RWPE2 (cell line): ENCODE measurements at places on chromosomes 11 and 22.
A peak's percentile ranks its signal among the peaks of the same experiment; 100 is the strongest.

- no peaks in the 10 kb centered on the region for H3K4me1 ChIP-seq
- H3K4me3 ChIP-seq: no peak overlapping the region
- no peak for DNase-seq
- H3K27me3 ChIP-seq: peaks cover 22% of the 10 kb centered on the region
Observed at GRCh38 chr11:120792306-120792705, 231.6 kb upstream of the TBCEL start.

GRCh38 chr11:58905011-58905720, 34.1 kb upstream of the GLYATL1 start:
- no peak overlapping the region for H3K4me3 ChIP-seq
- DNase-seq: no peak
- no peaks in the 10 kb centered on the region for H3K36me3 ChIP-seq
- H3K4me1 ChIP-seq: no peaks in the 10 kb centered on the region

DNA sequence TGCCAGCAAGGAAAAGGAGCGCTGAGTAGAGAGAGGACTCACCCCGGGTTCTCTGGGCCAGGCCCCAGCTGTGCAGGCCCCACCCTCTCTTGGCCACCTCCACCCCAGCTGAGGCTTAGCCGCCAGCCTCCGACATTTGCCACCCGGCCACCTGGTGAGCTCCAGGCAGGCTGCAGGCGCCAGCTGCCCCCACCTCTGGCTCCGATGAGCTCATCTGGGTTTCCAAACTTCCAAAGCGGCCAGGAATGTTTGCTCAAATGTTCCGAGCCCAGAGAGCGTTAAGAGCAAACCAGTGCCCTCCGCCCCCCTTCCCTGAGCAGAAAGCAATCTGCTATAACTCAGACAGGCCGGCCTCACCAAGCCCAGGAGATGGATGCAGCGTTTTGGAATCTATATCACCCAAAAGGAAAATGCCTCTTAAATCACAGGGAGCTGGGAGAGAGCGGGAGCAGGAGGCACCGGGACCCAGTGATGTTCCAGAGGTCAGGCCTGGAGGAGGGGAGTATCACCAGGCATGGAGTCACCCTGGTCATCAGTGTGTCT, 9.1 kb upstream of the MN1 start:
- no peaks in the 10 kb centered on the region for H3K36me3 ChIP-seq
- H3K4me1 ChIP-seq: no peaks in the 10 kb centered on the region
- no peaks in the 10 kb centered on the region for H3K27me3 ChIP-seq
- H3K27ac ChIP-seq: no peak overlapping the region
- H3K4me3 ChIP-seq: no peak overlapping the region
- DNase-seq: no peak

DNA sequence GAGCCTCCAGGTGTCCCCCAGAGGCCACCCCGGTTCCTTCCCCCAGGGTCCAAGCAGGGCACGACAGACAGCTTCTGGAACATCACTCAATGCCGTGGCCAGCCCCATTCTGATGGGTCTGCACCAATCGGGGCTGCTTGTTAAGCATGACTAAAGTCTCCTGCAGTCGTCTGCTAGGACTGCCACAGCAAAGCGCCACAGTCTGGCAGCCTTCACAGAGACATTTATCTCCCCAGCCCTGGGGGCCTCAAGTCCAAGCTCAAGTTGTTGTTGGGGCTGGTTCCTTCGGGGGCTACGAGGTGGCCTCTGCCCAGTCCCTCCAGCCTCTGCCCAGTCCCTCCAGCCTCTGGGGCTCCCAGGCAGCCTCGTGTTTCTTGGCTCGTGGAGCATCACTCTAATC, 14.0 kb upstream of the CD81 start:
- H3K36me3 ChIP-seq: no peaks in the 10 kb centered on the region
- no peaks in the 10 kb centered on the region for H3K27me3 ChIP-seq
- DNase-seq: no peak
- H3K4me3 ChIP-seq: no peak overlapping the region
- H3K4me1 ChIP-seq: no peaks in the 10 kb centered on the region

GRCh38 chr11:61075891-61076290, 26.4 kb upstream of the CD5 start:
- peaks cover 3% of the 10 kb centered on the region for H3K4me1 ChIP-seq
- H3K36me3 ChIP-seq: no peaks in the 10 kb centered on the region
- H3K27me3 ChIP-seq: no peaks in the 10 kb centered on the region
- no peak overlapping the region for H3K27ac ChIP-seq

GRCh38 chr11:60840470-60841430, 1.2 kb upstream of the CCDC86 start:
- no peaks in the 10 kb centered on the region for H3K27me3 ChIP-seq
- no peak overlapping the region for H3K27ac ChIP-seq
- H3K4me3 ChIP-seq: no peak overlapping the region
- peaks cover 9% of the 10 kb centered on the region for H3K4me1 ChIP-seq
- DNase-seq: no peak

DNA sequence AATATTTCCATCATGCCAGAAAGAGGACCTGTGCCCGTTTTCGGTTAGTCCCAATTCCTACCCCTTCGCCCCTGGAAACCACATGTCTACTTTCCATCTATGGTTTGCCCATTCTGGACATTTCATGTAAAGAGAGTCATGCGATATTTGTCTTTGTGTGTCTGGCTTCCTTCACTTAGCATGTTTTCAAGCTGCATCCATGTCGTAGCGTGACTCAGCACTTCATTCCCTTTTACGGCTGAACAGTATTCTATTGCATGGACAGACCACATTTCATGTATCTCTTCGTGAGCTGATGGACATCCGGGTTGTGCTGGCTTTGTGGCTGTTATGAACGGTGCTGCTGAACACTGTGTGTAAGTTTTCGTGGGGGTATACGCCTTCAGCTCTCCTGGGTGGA, 43.4 kb downstream of the SCUBE1 start:
- no peak for DNase-seq
- H3K27ac ChIP-seq: no peak overlapping the region
- no peaks in the 10 kb centered on the region for H3K36me3 ChIP-seq
- no peaks in the 10 kb centered on the region for H3K4me1 ChIP-seq
- H3K4me3 ChIP-seq: no peak overlapping the region
- H3K27me3 ChIP-seq: peaks cover 3% of the 10 kb centered on the region

- no peak within 1 kb of the TSS for H3K4me3 ChIP-seq
- no peak for DNase-seq
- no peaks in the 10 kb centered on the region for H3K36me3 ChIP-seq
- H3K4me1 ChIP-seq: no peaks in the 10 kb centered on the region
Observed at GRCh38 chr11:49208006-49208721, at the start of gene FOLH1. Gene FOLH1 (minus strand): TSS chr11:49208602. CDS start chr11:49208409, 193 bp downstream.

- no peaks in the 10 kb centered on the region for H3K4me1 ChIP-seq
- DNase-seq: no peak
- H3K4me3 ChIP-seq: no peak overlapping the region
- H3K27me3 ChIP-seq: no peaks in the 10 kb centered on the region
Observed at GRCh38 chr11:110029714-110030113, 63.5 kb upstream of the ZC3H12C start.

DNA sequence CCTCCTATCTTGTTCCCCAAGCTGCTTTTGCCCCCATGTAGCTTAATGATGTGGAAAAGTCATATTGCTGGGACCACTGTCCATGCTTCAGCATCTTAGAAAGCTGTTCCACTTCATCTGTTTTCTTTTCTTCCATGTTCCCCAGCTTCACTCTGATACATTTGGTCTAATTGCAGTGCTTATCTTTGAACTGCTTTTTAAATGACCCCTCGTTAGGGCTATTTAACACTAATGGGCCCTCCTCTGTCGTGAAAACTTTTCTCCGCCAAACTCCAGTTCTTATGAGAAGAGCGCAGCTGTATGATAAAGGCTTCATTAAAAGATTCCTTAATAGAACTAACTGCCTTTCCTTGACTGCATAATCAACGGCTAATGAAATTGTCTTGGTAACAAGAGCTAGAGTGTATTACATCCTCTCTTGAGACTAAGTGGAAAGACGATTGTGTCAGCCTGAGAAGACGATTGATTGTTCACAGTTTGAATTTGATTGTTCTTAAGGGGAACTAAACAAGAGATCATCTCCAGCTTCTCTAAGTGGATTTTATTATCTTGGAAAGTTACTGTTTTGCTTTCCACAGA, 165.0 kb upstream of the MTNR1B start:
- no peaks in the 10 kb centered on the region for H3K36me3 ChIP-seq
- no peak overlapping the region for H3K27ac ChIP-seq
- H3K27me3 ChIP-seq: no peaks in the 10 kb centered on the region
- DNase-seq: no peak
- H3K4me1 ChIP-seq: no peaks in the 10 kb centered on the region

GRCh38 chr11:64745189-64745520, 1.2 kb upstream of the RASGRP2 start:
- H3K4me3 ChIP-seq: peak overlapping the region; percentile 25
- peaks cover 23% of the 10 kb centered on the region for H3K27me3 ChIP-seq
- DNase-seq: no peak

DNA sequence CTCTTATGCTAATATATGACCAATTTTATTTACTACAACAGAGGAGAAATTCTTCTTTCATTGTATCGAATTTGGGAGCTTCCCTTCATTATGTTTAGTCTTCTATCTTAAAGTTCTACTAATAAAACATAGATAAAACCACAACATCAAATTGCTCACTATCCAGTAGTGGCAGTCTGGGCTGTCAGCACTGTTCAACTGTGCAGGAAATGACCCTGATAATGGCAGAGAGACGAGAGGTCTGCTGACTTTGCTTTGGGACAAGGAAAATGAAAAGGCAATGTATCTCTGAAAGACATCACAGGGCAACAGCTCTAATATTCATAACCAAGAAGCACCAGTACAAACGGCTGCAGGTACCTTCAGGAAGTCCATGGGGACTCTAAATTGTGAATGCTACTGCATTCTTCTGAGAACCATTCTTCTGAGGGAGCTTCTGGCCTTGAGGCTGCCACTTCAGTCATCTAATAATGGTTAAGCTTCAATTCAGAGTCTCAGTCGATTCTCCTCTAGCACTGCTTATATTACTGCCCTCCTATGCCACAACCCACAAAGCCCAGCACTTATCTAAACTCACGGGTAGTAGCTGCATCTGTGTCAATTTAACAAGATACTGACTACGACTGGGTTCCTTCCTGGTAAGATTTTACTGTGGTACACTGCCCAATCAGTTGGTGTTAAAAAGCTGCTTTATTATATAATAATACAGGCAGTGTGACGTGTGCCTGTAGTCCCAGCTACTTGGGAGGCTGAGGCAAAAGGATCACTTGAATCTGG, 44.2 kb downstream of the CKAP5 start:
- H3K4me1 ChIP-seq: no peaks in the 10 kb centered on the region
- DNase-seq: no peak
- peaks cover 98% of the 10 kb centered on the region for H3K36me3 ChIP-seq
- no peak overlapping the region for H3K4me3 ChIP-seq

DNA sequence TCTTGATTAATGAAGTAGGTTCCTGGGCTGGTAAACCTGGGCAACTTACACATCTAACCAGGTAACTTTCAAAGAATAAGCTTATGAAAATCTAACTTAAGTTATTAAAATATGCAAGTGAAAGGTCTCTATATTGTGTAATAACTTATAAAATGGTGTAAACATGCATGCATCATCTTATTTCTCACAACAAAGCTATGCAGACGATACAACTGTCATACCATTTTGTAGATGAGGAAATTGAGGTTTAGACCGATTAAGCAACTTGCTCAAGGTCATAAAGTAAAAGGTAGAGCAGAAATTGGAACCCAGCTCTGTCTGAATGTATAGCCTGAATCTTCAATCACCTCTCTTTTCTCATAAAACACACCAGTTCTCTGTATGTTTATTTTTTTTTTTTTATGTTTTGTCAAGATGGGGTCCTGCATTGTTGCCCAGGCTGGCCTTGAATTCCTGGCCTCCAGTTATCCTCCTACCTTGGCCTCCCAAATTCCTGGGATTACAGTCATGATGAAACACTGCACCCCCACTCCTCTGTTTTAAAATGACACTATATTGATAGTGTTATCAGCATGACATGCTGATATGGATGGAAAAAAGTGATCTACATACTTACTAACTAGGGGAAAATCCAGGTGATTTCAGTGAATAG, 109.6 kb downstream of the SGSM3 start:
- no peak overlapping the region for H3K4me3 ChIP-seq
- H3K4me1 ChIP-seq: peaks cover 43% of the 10 kb centered on the region
- peak overlapping the region; percentile 99 for H3K27ac ChIP-seq
- no peaks in the 10 kb centered on the region for H3K27me3 ChIP-seq
- no peak for DNase-seq
- H3K36me3 ChIP-seq: no peaks in the 10 kb centered on the region

- peaks cover 19% of the 10 kb centered on the region for H3K36me3 ChIP-seq
- H3K27ac ChIP-seq: no peak overlapping the region
- no peaks in the 10 kb centered on the region for H3K4me1 ChIP-seq
Observed at GRCh38 chr22:46276563-46276962, 8.8 kb downstream of the TTC38 start.

GRCh38 chr11:109853156-109853776, 239.9 kb upstream of the ZC3H12C start:
- no peaks in the 10 kb centered on the region for H3K36me3 ChIP-seq
- no peaks in the 10 kb centered on the region for H3K27me3 ChIP-seq
- H3K4me3 ChIP-seq: no peak overlapping the region
- DNase-seq: no peak
- H3K27ac ChIP-seq: no peak overlapping the region

- no peaks in the 10 kb centered on the region for H3K27me3 ChIP-seq
- H3K4me3 ChIP-seq: no peak overlapping the region
- DNase-seq: no peak
Observed at GRCh38 chr11:85348945-85349344, 278.2 kb downstream of the DLG2 start.

GRCh38 chr22:38403812-38404211, 51.2 kb downstream of the KCNJ4 start:
- peak; percentile 19 for DNase-seq
- H3K27me3 ChIP-seq: no peaks in the 10 kb centered on the region
- H3K4me1 ChIP-seq: no peaks in the 10 kb centered on the region
- no peaks in the 10 kb centered on the region for H3K36me3 ChIP-seq
- H3K4me3 ChIP-seq: no peak overlapping the region
- H3K27ac ChIP-seq: no peak overlapping the region

GRCh38 chr11:80096736-80097135, 655.9 kb upstream of the TENM4 start:
- H3K36me3 ChIP-seq: no peaks in the 10 kb centered on the region
- peak overlapping the region; percentile 53 for H3K27ac ChIP-seq
- H3K4me3 ChIP-seq: no peak overlapping the region
- H3K27me3 ChIP-seq: no peaks in the 10 kb centered on the region
- peaks cover 12% of the 10 kb centered on the region for H3K4me1 ChIP-seq
- no peak for DNase-seq

GRCh38 chr11:3156661-3157311, 8.3 kb downstream of the OSBPL5 start:
- DNase-seq: no peak
- no peaks in the 10 kb centered on the region for H3K36me3 ChIP-seq
- H3K4me3 ChIP-seq: no peak overlapping the region

DNA sequence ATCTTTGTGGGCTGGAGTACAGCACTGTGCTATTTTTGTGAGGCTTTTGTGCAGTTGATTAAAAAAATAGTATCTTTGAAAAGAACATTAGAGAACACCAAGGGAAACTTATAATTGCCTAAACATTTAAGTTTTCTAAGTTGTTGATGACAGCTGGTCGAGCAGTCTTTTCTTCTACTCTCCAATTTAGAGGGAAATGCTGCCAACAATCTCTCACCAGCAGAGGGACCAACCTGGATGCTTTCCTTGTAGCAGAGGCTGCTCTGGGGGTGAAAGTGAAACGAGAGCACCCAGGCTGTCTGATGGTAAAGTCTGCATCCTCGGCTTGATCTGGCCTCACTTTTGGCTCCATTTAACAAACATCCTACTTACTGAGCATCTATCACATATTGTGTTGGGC, 1286.5 kb upstream of the TENM4 start:
- H3K4me1 ChIP-seq: peaks cover 3% of the 10 kb centered on the region
- no peaks in the 10 kb centered on the region for H3K27me3 ChIP-seq
- H3K36me3 ChIP-seq: no peaks in the 10 kb centered on the region
- H3K4me3 ChIP-seq: no peak overlapping the region
- DNase-seq: no peak
- no peak overlapping the region for H3K27ac ChIP-seq

GRCh38 chr11:859394-860131, 16.9 kb downstream of the TSPAN4 start:
- peaks cover 21% of the 10 kb centered on the region for H3K36me3 ChIP-seq
- H3K27me3 ChIP-seq: no peaks in the 10 kb centered on the region
- no peak for DNase-seq
- H3K4me3 ChIP-seq: no peak overlapping the region
- H3K4me1 ChIP-seq: no peaks in the 10 kb centered on the region
